SHP77 treated with DMSO at 0.1 percent for 48 hours (cell line): ENCODE measurements at places on chromosomes 4 and X.

GRCh38 chrX:147376601-147377422, 534.9 kb upstream of the FMR1 start:
- no peak for DNase-seq

- no peak for DNase-seq
Observed at GRCh38 chr4:82415922-82416365, 14.3 kb downstream of the HNRNPDL start.

DNA sequence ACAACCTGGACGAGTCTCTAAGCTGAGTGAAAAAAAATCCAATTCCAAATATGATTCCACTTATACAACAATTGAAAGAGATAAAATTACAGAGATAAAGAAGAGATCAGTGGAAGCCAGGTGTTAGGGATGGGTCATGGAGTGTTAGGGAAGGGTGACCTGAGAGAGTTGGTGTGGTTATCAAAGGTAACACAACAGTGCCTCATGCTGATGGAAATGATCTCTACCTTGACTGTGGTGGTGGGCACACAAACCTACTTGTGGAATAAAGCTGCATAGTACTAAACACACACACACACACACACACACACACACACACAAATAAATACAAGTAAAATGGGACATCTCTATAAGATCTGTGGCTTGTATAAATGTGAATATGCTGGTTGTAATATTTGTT, 26.0 kb downstream of the BEND2 start:
- no peak for DNase-seq

DNA sequence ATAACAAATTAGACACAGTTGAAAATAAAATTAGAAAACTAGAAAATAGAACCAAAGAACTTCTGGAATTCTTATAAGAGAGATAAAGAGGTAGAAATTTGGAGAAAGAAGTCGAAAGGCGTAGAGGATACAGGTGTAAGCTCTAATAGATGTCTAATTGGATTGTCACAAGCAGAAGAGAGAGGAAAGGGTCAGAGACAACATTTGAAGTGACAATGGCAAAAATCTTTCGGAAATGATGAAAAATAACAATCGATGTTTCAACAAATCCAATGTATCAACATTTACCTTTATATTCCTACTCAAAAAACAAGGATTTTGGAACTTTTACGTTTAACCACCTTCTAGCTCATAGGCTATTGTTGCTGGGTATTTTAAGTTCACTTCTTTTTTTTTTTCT, 3.8 kb downstream of the CXCL8 start:
- no peak for DNase-seq

- peak; percentile 7 for DNase-seq
Observed at GRCh38 chr4:73021634-73022033, 47.9 kb downstream of the COX18 start.
